Stimulated activated CD8-positive, alpha-beta memory T cell treated with anti-CD3 and anti-CD28 coated beads, Interleukin-4, amount 100 ng/mL, for 24 hours (primary cell): ENCODE measurements at places on chromosomes 6 and 20.

GRCh38 chr20:6709910-6710595 is 57.4 kb upstream of the BMP2 start:
- no peak for DNase-seq

GRCh38 chr20:34891166-34892062 is 15.0 kb downstream of the ACSS2 start:
- no peak for DNase-seq

GRCh38 chr6:25263657-25264056 is 15.5 kb upstream of the CARMIL1 start:
- DNase-seq: no peak

DNA sequence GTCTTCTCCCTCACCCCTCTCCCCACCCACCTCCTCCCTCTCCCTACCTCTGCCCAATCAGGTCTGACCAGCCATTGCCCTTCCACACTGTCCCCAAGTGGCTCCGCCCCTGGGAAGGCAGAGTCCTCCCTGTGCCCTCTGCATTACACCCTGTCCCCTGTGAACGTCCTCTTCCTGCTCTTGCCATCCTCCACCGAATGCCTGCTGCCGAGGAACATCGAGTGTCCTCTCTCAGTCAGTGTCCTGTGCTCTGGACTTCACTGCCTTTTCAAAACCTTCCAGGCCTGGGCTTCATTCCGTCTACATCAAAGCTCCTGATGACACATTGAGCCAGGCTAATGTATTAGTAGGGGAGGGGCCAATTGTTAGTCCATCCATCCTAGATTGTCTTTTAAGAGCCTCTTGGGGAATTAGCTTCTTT is 3.3 kb upstream of the PACSIN1 start:
- no peak for DNase-seq

- no peak for DNase-seq
Measured at GRCh38 chr6:166813461-166813860, 142.9 kb downstream of the RNASET2 start.

DNA sequence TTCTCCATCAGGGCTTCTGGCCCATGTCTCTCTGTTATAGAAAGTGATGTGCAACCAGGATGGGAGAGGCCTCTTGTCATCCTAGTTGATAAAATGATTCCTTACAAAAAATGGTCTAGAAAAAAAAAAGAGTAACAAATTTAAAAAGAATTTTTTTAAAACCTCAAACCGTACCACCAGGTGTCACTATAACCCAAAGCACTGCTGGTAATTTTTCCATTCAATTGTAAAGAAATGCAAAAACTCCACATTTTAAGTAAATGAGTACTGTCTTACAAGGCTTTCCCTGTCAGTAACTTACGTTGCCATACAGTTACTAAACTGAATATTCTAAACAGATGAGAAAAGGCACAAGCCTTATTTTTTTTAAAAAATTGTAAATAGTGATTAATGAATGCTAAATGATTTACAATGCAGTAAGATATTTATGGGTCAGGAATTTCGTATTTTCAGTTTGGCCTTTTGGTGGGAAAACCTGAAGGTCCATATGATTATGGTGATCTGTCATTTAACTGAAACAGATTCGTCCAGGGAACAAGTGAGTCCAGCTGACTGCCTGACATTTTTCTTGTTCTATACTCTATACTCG is 95.4 kb downstream of the OGFRL1 start:
- no peak for DNase-seq

DNA sequence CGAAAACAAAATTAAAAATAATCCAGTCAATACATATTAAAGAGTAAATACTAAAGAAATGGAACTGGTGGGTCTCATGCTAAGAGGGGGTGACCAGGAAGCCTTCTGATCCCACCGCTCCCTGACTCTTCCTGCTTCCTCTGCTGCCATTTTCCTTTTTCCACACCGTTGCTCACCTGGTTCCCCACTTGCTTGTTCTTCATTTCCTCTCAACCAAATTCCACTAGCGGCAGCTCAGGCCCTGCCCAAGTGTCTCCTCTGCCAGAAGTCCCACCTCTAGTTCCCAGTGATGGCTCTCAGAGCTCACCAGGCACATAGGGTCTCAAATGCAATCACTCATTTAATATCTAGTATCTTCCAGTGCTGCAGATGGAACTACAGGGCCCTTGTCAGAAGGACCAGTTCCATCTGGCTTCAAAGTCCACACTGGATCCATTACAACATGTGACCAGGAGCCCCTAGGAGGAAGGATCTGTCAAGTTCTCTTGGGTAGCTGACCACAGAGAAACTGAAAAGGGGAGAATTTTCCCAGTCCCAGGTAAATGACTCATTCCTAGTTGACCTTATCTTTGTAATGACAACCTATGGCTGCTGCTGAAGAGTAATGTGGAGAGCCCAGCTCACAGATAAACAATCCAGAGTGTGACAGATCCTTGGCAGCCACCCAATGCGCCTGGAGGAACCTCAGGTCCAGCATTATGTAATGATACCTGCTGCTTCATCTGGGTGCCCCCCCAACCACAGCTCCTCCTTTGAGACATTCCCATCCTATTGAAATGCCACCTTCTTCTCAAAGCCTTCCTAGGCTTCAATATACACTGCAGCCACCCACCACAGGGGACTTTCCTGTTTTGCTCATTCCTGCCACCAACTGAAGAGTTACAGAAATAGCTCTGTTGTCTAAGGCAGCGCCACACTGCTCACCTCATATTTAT is 38.2 kb downstream of the ELMO2 start:
- no peak for DNase-seq
